Skeletal muscle cell (primary cell): ENCODE measurements at places on chromosomes 4 and X.

DNA sequence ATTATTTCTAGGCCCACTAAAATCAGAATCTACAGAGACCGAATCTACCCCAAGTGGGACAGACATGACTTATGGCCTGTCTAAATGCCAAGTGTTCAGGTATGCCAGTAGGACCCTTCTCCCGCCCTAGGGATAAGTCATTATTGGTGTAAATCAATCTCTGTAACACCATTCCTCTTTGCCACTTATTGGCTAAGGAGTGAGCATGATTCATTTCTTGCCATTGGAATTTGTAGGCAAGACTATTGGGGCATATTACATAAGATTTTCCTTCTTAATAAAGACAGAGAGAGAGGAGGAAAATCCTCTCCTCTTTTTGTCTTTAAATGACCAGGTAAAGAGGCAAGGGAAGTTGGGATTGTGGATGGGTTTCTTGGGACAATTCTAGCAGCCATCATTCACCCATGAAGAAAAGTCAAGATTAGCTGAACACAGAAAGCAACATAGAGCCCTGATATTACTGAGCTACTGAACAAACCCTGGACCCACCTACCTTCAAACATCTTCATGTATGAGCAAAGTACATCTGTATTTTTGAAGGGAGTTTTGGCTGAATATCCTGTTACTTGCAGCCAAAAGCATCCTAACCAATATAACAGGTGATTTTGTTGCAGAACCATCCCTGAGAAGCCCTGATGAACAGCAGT lies 2.6 kb downstream of the SLC9B2 start:
- no peak for DNase-seq

- peak; percentile 12 for DNase-seq
Observed at GRCh38 chr4:164731827-164732474, 22.0 kb upstream of the SMIM31 start.

DNA sequence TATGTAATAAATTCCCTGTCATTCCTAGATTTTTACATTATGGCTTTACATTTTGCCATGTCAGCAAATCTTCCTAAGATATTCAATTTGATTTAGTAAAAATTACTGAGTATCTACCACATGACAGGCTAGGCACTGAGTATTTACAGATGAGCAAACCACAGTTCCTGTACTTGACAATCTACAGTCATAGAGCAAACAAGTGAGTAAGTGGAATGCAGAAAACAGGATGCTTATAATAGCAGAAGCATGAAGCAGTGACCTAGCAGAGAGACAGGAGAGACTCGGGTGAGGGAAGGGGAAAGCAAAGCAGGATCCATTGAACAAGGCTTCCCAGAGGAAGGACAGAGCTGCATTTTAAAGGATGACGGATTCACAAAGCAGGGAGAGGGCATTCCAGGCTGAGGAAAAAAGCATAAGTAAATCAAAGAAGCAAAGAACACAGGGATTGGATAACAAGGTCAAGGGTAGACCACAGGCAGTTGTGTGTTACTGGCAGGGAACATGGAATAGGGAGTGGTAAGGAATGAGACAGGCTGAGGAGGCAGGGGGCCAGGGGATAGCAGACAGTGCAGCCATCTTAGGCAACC lies 124.7 kb upstream of the C1QTNF7 start:
- peak; percentile 62 for DNase-seq

DNA sequence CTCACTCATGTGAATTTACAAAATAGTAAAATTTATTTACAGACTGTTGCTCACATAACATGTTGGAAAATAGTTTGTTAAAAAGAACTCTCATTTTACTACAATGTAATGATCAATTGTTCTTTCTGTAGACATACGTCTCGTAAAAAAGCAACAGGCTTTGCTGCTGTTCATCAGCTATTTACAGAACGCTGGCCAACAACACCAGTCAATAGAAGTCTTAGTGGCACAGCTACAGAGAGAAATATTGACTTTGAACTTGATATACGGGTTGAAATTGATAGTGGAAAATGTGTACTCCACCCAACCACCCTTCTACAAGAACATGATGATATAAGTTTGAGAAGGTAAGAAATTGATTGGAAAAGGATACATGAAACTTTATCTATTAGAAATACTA lies 47.6 kb upstream of the ADAD1 start:
- DNase-seq: no peak

- DNase-seq: peak; percentile 21
Observed at GRCh38 chr4:180377741-180378140, 1865.5 kb upstream of the TENM3 start.

- DNase-seq: no peak
Observed at GRCh38 chrX:10612215-10612614, 8.2 kb downstream of the MID1 start.

- DNase-seq: no peak
Observed at GRCh38 chrX:41958861-41959260, 35.5 kb upstream of the CASK start.

DNA sequence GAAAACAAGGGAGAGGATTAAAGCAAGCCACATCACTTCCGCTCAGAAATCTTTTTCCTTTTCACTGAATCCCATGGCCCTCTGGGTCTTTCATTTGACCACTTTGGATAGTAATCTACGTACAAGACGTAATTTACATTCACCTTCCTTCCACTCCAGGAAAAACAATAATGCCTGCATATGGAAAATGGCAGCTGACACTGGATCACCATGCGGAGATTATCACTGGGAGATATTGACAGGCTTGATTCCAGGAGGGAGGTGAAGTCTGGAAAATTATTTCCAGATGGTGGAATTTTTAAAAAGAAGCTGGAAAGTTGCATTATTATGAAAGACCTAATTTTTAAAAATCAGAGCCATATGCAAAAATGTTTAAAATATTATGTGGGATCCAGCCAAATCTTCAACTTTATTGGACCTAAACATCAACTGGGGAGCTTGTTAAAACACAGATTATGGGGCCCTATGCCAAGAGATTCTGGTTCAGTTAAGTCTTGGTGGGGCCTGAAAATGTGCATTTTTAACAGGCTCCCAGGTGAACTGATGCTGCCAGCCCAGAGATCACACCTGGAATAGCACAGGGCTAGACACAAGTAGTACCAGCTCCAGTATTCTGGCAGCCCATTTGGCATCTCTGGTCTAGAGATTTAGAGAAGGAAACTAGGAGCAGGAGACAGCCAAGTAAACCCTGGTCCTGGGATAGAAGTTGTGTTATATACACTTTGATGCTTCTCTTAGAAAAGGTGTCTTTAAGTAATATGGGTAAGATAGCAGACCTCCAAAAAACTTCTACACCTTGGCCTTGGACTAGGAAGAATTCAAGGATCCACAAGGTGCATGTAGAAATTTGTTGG lies 290.3 kb upstream of the LDB2 start:
- no peak for DNase-seq

- no peak for DNase-seq
Observed at GRCh38 chrX:110407910-110408545, 49.4 kb downstream of the RTL9 start.

DNA sequence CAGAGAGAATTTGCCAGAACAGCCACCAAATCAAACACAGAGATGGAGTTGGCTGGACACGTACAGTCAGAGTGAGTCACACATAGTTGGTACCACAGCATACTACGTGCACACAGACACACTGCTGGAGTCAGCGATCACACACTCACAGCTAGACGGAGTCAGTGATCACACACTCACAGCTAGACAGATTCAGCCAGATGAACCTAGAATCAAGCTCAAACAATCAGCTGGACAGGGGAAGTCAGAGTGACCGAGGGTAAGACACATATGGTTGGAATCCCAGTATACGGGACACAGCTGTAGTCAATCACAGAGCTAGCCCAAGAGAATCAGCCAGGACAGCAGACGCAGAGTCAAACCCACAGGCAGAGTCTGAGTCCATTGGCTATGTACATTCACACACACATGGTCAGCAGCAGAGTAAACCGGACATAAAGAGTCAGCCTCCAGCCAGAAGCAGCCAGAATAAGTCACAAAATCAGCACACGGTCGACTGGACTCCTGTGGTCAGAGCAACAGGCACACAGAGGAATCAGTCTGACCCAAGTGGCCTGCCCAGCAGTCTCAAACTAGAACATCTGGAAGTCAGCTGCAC lies 4.6 kb downstream of the SLC38A5 start:
- peak; percentile 88 for DNase-seq

GRCh38 chr4:72591547-72592454 lies 22.8 kb upstream of the ADAMTS3 start:
- DNase-seq: no peak

- no peak for DNase-seq
Observed at GRCh38 chr4:150387981-150388380, 194.0 kb upstream of the MAB21L2 start.

- no peak for DNase-seq
Observed at GRCh38 chrX:118593407-118593806, 97.8 kb downstream of the DOCK11 start.

GRCh38 chrX:4841216-4841745 lies 1127.8 kb upstream of the PRKX start:
- DNase-seq: no peak

DNA sequence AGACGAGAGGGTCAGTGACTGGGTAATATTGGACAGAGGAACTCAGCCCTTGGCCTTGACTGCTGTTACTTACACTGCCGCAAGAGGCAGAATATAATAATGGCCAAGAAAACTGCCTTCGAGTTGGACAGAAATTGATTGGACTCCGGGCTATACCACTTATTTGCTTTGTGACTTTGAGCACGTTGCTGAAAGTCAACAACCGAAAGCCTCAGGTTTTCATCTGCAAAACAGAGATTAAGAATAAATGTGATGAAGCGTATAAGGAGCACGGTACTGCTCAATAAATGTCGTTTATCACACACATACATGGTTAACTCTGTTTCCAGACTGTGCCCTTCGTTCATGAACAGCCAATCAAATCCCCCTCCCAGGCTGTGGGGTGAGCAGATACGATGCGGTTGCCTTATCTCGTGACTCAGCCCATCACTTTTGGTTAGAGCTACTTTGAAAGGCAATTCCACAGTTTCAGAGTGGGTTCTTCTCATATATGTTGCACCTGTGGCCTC lies 91.6 kb downstream of the TSPAN7 start:
- no peak for DNase-seq

- no peak for DNase-seq
Observed at GRCh38 chr4:15188605-15189539, 186.6 kb downstream of the CPEB2 start.

GRCh38 chr4:94909645-94910044 lies 151.9 kb downstream of the BMPR1B start:
- no peak for DNase-seq

DNA sequence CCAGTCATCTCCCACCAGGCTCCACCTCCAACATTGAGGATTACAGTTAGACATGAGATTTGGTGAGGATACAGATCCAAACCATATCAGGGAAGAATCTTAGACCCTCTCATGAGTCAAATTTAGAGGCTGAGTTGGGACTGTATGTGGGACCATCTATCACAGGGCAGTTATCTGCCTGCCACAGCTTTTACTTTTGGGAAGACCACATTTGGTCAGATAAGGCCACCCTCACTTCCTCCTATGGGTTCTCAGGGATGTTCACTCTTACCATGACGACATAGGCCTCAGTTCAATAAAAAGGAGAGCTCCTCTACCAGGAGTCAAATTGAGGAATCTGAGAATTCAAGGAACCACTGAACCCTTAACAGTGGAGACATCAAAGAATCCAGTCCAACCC lies 2.1 kb downstream of the MAGEB2 start:
- DNase-seq: no peak
